A172 (cell line): ENCODE measurements at places on chromosomes 12 and 14. TPM values are rescaled to one million over a fixed set of nuclear protein-coding genes. Genes with fewer than 3 reads are reported as not detected.

GRCh38 chr12:49527361-49528130 is 11.3 kb upstream of the KCNH3 start:
- DNase-seq, result no peak

DNA sequence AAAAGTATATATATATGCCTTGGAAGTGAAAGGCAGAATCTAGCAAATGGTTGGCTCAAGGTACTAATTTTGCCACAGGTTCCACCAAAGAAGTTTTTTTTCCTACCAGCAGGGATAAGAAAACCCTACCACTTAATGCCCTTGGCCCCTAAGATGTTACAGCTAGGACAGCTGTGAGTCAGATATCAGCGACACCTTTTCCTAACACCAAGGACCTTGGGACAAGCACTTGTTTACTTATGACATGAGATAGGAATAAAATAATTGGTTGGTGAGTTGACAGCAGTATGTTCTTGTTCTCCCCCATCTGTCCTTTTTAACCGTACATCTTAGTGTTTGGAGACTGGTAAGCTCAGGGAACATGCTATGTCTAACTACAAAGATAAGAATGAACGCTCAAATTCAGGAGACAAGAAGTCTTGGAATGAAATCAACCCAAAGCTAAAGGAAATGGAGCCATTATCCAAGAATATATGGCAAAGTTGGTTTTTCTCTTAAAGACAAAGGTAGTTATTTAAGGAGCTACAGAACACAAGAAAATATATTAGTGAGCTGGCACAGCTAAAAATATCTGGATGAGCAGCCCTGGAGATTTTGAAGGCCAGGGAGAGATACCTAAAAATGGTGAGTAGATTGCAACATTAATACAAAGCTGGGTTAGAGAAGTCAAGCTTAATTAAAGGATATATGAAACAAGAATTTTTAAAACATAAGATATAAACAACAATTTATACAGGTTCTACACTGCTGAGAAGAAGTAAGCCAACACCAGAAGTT is 126.8 kb downstream of the TMTC1 start:
- no peak for DNase-seq

DNA sequence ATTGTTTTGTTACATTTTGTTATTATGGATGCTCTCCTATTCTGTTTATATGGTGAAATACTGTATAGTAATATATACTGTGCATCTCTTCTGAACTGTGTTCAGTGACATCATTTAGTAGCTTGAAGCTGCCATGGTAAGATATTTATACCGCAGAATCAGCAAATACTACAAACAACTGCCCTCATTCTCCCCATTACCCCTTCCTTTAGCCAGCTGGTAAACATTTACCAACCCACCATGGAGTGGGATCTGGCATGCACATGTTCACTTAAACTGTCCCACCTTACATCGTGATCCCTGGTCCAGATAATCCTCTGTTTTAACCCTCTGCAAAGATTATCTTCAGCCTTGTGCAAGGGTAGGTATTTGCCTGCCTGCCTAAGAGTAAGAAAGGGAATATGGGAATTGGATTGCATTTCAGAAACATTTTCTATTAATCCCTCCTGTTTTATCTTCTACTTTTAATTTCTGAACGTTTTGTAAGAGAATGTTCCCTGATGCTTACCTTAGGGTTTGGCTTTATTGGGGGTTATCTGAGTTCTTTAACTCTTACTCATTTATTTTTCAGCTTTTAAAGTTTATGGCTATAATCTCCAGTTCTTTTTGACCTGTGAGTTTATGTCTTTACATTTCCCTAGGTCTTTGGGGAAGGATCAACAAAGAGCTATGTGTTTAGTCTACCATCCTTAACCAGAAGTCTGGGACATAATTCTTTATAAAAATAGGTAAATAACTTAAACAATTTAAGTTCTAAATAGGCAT is 46.5 kb downstream of the FBXO34 start:
- DNase-seq, result no peak

DNA sequence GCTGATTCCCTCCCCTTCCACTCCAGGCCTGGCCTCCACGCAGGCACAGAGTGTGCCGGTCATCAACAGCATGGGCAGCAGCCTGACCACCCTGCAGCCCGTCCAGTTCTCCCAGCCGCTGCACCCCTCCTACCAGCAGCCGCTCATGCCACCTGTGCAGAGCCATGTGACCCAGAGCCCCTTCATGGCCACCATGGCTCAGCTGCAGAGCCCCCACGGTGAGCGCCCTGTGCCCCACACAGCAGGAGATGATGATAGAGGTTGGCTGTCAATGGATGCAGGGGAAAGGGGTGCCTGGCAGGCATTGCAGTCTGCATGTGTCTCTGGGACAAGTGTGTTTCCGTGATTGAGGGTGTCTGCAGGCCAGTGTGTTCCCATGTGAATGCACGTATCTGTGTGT is 18.8 kb downstream of the C12orf43 start:
- no peak for DNase-seq

TMTC1 gene
- total RNA-seq, result 24.6 and 26.2 TPM in 2 replicates

MANSC1 gene
- total RNA-seq, result 0.55 and 1.1 TPM in 2 replicates
